RWPE2 (cell line): ENCODE measurements at places on chromosomes 7 and 10.
A peak's percentile ranks its signal among the peaks of the same experiment; 100 is the strongest.

- no peak for DNase-seq
Measured at GRCh38 chr10:60849217-60849616, 70.9 kb downstream of the CDK1 start.

- no peak for DNase-seq
Measured at GRCh38 chr10:58502956-58503355, 9.7 kb upstream of the BICC1 start.

DNA sequence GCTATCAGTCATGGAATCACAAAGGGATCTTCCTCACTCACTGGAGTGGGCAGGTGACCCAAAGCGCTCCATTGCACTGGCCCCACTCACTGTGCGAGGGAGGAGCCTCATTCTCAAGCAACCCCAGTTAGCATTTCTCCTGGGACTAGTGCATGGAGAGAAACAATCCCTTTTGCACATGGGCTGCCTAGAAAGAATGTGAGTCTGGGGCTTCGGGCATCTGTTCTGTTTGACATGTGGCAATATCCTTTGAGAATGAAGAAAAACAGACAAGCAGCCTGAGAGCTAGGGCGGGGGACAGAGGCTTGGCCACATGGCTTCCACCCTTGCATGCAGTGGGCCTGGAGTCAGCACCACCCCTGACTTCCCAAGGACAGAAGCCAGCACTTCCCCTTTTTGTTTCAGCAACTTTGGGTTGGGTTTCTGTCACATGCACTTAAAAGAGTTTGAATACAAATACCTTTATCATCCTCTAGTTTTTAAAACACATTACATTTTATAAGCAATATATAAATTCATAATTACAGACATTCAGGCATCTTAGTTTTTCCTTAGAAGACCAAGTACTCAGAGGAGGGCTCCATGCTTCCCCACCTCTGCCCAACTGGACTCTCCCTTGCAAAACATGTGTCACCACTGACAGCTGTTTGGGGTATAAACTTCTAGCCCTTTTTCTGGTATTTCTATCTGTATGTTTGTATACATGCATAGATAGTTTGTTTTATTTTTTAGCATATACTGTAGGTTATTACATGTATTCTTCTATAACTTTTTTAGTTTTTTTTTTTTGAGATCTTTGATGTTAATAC lies 73.8 kb downstream of the RBM20 start:
- no peak for DNase-seq

- DNase-seq = peak; percentile 87
Measured at GRCh38 chr10:23343591-23344240, 881 bp downstream of the C10orf67 start.

DNA sequence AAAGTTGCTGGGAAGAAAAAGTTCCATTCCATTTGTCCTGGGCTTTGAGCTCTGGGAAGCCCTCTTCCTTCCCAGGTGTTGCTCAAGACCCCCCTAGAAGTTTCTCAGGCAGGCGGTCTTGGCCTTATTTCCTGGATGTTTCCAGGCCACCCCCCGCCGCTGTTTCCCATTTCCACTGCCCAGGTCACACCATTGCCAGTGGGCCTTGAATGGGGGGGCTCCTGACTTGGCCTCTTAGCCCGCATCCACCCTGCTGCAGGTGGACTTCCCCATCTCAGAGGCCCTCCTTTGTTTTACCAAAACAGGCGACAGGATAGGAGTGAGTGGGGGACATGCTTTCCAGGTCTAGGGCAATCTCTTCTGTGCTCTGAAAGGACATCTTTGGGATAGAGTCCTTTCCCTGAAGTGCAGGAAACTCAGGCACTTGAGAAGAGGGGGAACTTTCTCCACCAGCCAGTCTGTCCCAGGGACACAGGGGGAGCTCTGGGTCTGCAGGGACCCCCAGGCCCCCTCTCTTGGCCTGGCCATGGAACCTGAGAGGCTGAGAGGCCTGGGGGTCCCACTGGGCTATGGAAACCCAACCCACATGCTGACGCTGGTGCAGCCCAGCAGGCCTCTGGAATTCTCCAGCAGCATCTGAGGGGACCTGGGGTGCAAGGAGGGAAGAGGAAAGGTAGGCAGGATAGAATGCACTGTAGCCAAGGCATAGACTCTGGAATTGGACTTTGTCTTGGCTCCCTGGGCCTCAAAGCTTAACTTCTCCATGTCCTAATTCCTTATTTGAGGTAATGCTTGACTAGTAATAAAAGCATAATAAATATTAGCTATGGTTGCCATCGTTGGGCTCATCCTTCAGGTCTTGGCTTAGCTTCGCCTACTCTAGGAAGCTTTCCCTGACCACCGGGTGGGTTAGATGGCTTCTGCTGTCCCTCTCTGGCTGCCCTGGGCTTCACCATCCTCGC lies 17.6 kb downstream of the NEURL1 start:
- DNase-seq = no peak

- no peak for DNase-seq
Measured at GRCh38 chr7:91128683-91129348, 135.4 kb upstream of the FZD1 start.

GRCh38 chr7:158075633-158076001 lies 512.0 kb downstream of the PTPRN2 start:
- DNase-seq = peak; percentile 42

GRCh38 chr10:117664288-117664687 lies 121.7 kb downstream of the EMX2 start:
- no peak for DNase-seq

GRCh38 chr10:128087884-128088709 lies 38.1 kb downstream of the MKI67 start:
- DNase-seq = no peak

DNA sequence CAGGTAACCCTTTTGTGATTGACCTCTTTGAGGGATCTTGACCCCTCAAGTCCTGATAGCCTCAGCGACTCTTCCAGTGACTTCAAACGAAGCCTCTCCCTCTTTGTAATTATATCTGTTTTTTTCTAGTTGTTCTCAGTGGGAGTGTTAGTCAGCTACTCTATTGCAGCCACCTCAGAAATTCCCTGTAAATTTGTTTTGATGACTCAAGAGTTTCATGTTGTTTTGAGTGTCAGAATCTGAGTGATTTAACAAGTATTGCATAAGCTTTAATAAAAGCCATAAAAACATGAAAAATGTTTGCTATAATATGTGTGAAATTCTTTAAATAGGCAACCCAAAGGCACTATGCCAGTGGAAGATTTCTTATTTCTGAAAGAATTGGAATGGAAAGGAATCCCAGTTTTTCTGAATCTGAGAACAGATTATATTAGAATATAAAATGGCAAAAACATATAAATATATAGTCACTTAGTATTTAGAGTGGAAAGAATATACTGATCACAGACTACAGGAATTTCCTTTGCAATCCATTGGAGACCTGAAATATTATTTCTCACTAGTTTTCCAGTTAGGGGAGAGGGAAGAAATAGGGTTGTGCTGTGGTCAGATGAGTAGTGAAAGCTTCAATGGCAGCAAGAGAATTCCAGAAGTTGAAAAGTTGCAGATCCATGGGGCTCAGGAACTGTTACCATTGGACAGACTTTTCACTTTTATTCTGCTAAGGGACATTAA lies 94.4 kb upstream of the SEMA3C start:
- no peak for DNase-seq

DNA sequence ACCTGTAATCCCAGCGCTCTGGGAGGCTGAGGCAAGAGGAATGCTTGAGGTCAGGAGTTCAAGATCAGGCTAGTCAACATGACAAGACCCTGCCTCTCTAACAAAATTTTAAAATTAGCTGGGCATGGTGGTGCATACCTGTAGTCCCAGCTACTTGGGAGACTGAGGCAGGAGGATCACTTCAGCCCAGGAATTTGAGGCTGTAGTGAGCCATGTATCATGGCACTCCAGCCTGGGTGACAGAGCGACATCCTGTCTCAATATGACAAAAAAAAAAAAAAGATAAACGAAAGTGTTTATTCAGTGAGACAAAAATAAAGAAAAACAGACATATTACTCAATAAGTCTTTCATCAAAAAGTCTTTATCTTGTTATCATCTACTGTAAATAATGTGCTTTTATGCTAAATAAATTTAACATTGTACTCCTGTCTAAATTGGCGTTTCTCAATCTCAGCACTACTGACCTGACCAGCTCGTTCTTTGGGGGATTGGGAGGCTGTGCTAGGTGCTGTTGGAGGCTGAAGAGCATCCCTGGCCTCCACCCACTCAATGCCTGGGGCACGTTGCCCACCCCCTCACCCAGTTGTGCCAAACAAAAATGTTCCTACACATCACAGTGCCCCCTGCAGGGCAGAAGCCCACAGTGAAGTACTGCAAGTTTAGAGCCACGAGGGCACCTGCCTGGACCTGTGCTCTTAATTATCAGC lies 57.7 kb downstream of the NCAPG2 start:
- DNase-seq = no peak

DNA sequence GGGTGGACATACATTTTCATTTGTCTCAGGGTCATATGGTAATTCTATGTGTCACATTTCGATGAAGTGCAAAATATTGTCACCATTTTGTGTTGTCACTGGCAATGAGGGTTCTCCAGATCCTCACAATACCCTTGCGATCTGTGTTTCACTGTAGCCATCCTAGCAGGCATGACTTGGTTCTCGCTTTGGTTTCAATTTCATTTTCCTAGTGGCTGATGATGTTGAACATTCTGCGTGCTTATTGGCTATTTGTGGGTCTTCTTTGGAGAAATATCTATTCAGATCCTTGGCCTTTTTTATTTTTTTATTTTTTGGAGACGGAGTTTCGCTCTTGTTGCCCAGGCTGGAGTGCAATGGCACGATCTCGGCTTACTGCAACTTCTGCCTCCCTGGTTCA lies 24.8 kb upstream of the MNX1 start:
- no peak for DNase-seq

- no peak for DNase-seq
Measured at GRCh38 chr7:93955304-93955703, 33.8 kb downstream of the GNG11 start.

DNA sequence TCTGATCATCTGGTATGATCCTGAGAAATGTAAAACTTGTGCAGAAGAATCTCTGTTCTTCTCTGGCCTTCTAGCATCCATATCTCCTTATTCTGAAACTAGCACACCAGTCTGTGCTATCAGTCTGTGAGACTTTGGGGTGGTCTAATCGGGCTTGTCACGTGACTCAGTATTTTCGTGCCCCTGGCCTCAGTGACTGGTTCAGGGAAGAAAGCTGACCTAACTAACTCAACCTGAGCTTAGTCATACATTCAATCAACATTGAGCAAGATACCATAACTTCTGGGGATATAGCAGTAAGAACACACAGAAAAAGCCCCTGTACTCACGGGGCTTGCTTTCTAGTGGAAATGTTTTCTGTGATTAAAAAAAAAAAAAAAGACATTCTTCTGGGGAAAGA lies 109.3 kb downstream of the DKK1 start:
- DNase-seq = no peak

- DNase-seq = peak; percentile 54
Measured at GRCh38 chr10:43251419-43252165, 15.3 kb downstream of the RASGEF1A start.

- no peak for DNase-seq
Measured at GRCh38 chr7:106418094-106418493, 133.3 kb upstream of the NAMPT start.

DNA sequence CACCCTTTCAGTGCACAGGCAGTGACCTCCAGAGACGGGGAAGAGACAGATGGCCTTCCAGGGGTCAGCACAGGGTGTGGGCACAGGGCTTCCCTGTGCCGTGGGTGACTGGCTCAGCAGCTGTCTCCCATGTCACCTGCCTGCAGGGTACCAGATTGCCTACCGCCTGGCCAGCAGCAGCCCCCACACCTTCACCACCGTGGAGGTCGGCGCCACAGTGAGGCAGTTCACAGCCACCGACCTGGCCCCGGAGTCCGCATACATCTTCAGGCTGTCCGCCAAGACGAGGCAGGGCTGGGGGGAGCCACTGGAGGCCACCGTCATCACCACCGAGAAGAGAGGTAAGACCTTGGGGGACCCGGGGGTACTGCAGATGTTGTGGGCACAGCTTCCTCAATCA lies 536.5 kb upstream of the FOXK1 start:
- DNase-seq = no peak

DNA sequence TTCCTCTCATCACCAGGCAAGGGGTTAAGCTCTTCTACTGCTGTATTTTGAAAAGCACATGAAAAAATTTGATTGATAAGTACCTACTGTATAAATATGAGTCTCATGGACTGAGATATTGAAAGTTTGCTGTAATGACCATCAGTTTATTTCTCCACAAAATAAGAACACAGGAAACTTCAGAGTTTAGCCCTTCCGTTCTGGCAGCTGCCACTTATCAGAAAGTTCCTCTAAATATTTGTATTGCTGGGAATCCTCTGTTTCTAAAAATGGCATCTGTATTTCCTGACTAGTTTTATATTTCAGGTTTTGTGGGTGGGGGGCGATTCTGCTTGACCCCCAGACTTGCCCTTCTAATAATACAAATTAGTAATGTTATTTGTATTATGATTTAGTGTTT lies 92.0 kb downstream of the LYZL2 start:
- no peak for DNase-seq

- DNase-seq = no peak
Measured at GRCh38 chr10:51952056-51952455, 252.7 kb upstream of the CSTF2T start.

GRCh38 chr7:158247758-158248487 lies 339.7 kb downstream of the PTPRN2 start:
- DNase-seq = no peak

GRCh38 chr10:101495324-101495925 lies 92.6 kb downstream of the POLL start:
- DNase-seq = no peak

DNA sequence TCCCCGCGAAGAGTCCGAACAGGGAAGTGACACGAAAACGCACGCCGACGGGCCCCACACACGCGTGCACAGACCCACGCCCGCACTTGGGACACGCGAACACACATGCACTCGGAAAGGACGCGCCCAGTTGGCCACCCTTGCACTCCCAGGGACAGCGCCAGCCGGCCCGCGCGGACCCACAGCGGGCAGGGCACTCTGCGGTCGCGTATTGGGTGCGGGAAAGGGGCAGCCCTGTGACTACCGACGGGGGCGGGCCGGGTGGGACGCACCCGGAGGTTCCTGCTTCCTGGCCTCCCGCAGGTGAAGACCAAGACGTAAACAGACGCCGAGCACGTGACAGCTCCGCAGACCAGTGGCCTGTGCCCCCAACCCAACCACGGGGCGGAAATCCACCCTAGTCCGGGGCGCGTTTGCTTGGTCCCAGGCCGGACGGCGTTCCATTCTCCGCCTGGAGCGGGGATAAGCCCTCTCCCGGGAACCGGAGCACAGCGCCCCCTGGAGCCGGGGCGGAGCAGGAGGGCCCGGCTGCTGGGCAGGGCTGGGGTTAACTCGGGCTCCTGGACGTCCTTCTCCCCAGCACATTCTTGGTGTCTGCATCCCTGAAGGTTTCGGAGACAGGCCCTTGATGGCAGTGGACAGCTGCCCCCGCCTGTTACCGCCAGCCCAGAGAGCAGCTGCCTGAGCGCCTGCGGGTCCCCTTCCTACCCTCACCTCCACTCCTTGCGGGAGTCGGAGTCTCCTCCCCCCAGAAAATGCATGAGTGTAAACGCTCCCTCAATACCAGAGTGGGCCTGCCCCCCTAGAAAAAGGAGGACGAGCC lies 2.0 kb upstream of the LZTS2 start:
- DNase-seq = no peak
